ENCODE measurements at places on chromosomes 1 and 21.

- DNase-seq, result no peak
Measured at GRCh38 chr1:201902198-201902597, 13.5 kb downstream of the SHISA4 start.

DNA sequence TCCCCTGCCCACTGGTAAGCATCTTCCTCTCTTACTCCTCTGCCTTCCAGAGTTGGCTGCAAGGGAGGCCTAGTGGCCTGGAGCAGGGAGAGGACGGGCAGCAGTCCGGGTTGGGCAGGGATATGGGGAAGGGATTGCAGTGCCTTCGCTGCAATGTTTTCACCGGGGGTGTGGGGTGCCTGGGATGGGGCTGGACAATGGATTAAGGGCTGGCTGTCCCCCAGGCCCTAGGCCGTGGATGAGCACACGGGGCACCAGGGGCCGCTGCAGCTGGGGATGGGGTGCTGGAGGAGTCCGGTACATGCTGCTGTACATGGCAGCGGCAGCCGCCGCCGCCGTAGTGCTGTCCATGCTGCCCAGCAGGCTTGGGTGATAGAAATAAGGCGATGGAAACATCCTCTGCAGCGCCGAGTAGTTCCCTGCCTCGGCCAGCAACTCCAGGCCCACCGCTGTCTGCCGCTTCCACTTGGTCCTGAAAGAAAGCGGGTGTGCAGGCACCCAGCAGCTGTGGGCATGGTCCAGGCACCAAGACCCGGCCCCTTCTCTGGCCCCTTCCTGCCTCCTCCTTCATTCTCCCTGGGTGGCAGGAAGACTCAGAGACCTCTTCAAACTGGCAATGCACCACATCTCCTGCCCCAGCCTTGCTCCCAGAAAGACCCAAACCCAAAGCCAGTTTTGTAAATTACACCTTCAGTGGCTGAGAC lies 4.8 kb downstream of the BARHL2 start:
- no peak for DNase-seq

GRCh38 chr1:211353562-211354212 lies 27.1 kb downstream of the TRAF5 start:
- DNase-seq, result no peak

DNA sequence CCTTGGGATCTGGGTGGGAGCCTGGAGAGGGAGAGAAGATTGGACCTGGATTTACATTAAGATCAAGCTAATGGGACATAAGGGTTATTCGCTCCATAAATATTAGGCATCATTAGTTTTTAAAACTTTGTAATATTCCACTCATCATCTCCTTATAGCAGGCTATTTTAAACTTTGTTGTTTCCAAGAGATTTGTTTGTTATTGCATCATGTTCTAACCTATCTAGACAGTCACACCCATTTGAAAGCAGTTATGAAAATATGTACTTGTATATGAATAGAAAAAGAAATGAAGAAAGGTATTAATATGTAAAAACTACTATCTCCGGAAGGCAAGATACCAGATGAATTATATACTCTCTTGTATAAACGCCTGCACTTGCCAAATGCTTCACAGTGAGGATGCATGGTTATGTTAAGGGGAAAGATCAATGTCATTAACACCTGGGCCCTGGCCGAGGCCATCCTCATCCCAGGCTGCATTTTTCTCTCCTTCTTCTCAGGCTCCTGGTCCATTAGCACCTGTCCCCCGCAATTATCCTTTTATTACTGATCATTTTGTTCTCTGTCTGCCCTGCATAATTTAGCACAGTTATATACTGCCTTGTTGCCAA lies 468.2 kb downstream of the MATN1 start:
- DNase-seq, result no peak

DNA sequence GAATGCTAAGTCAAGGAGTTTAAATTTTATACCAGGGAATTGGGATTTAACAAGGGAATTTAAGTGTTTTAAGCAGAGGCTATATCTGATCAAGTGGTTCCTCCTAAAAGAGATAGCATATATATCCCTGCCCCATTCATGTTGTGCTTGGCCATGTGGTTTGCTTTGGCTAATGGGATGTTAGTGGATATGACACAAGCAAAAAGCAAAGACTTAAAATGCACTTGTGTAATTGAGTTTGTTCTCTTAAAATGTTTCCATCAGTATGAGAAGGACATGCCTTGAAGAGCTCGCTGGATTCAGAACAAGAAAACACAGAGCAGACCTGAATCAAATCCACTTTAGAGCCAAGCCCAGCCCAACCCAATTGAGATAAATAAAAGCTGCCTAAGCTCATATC lies 22.4 kb downstream of the C1orf87 start:
- DNase-seq, result no peak

GRCh38 chr1:183515002-183515689 lies 42.8 kb downstream of the SMG7 start:
- no peak for DNase-seq

- no peak for DNase-seq
Measured at GRCh38 chr1:175413367-175413766, 220.8 kb upstream of the KIAA0040 start.

GRCh38 chr1:183831311-183831710 lies 26.4 kb downstream of the RGL1 start:
- no peak for DNase-seq

DNA sequence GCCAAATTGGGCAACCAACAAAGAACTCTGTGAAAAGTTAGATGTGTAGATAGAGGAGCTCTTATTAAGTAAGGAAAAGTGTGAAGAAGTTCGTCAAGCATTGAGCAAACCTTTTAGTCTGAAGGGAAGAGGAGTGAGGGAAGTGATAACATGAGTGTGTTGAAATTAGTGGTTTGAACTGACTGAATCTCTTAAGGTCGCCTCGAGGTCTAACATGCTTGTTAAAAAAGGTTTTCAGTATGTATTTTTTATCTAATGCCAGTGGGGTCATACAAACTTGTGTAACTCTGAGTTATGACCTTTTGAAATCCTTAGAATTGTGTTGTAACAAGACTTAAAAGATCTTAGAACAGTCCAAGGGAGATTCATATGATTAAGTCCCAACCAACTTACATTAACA lies 34.1 kb downstream of the SOAT1 start:
- no peak for DNase-seq

DNA sequence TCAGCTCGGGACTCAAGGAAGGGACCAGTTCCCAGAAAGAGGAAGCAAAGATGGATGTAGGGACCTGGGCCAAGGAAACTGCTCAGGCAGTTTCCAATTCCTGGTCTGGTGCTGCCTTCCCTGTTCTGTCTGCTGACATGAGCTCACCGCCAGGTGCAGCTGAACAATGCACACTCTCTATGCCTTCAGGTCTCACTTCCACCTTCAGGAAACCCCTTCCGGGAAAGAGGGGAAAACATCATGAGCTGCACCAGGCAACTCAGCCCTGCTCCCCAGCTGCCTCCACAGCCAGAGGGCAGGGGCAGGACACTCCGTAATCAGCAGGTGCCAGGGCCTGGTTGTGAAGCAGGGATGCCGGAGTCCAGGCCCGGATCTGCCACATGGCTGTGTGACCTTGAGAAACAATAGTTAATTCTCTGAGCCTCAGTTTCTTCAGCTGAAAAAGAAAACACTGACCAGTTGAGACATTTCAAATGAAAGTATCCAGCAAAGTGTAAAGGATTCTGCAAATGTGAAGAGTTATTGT lies 27.8 kb downstream of the SMIM12 start:
- no peak for DNase-seq

DNA sequence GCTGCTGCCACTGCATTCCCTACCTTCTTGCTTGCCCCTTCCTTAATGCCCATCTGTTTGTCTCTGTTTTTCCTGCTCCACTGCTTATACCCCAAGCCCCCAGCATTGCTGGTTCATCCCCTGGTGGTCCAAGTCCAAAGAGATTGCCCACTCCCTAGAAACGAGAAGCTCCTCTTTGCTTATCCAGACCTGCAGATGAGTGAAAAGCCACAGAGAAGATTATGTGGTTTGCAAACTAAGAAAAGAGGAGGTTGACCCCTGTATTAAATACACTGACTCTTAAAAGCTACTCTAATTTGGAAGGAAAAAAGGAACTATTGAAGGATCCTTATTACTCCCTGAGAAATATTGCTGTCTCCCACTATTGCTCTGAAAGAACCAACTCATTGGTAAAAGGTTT lies 146.8 kb upstream of the RAB4A start:
- DNase-seq, result no peak

- DNase-seq, result no peak
Measured at GRCh38 chr1:36119456-36119855, 5.6 kb downstream of the COL8A2 start.

DNA sequence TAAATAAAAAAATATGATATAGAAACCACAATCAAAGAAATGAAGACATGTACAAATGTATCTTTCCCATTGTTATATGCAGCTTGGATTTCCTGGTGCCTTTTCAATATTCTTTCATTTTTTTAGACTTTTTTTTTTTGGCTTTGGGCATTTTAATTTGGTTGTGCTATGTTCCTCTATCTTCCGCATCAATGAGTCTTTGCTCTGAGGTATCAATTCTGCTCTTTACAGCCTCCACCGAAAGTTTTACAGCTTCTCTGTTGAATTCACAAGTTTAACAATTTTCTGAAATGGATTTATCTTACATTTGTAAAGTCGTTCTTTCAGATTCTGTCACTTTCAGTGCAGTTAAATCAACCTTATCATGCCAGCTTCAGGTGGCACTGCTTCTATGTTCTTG lies 50.5 kb downstream of the OMA1 start:
- no peak for DNase-seq

- no peak for DNase-seq
Measured at GRCh38 chr1:204145033-204145504, 6.8 kb downstream of the ETNK2 start.

- DNase-seq, result no peak
Measured at GRCh38 chr21:45824546-45825215, 156.9 kb upstream of the COL6A1 start.

GRCh38 chr1:206075786-206076755 lies 23.1 kb downstream of the RHEX start:
- DNase-seq, result no peak

DNA sequence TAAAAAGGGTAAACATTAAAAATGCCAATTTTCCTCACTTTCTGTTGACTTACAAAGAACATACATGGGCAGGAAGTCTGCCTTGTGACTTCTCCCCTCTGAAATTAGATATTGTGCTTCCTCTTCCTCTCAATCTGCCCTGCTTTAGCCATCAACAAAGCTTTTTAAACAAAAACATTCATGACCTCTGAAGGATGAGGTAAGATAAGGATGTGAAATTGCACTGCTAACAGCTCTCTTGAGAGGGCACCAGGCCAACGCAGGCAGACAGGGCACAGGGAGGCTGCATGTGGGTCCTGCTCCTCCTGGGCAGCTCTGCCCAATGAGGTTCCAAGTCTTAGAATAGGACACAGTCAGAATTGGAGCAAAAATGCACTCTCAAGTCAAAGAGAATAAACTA lies 62.1 kb downstream of the DEGS1 start:
- no peak for DNase-seq

DNA sequence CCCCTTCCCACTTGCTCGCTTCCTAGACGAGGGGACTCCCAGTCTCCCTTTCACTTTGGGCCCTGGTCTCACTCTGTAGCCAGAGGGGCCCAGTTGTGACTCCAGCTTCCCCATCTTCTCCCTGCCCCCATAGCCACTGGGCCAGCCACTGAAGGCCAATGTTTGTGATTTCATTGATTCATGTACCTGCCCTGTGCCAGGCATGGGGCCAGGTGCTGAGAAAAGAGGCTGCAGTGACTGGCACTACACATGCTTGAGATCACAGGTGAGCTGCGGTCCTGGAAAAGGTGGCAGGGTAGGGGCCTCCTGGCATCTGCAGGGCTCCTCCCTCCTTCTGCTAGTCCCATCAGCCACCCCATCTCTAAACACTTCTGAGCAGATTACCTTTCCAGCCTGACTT lies 345.3 kb upstream of the VAMP3 start:
- no peak for DNase-seq

DNA sequence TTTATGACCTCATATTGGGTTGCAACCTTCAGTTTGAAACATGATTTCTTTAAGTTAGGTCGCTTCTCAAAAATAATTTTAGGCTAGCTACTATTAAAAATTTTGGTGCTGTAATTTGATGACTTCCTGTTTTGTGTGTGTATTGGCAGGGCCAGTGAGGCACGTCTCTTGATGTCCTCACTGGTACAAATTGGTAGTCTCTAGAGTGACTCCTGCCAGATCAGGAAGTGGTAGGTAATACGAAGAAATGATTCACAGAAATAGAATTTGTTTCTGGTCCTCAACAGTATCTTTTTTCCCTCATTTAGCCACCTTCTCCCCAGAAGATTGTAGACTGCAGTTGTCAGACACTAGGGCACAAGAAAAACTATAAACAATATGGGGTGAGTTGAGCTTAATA lies 120.9 kb upstream of the KIAA1614 start:
- DNase-seq, result no peak

DNA sequence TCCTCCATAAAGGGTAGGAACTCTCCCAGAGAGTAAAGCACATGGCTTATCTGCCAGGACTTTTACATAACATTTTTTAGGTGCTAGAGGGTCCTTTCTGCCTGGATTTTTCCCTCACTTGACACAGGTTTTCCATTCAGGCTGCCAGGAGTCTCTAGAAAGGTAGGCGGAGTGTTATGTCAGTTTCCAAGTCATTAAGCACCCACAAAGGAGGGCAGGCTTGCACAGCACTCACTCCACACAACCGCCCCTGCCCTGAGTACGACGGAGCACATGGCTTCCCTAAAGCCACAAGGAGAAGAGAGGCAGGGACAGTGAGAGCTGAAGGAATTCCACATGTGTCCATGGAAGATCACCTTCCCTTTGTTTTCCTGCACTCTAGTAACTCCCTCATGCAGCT lies 55.7 kb downstream of the CAPZB start:
- no peak for DNase-seq

DNA sequence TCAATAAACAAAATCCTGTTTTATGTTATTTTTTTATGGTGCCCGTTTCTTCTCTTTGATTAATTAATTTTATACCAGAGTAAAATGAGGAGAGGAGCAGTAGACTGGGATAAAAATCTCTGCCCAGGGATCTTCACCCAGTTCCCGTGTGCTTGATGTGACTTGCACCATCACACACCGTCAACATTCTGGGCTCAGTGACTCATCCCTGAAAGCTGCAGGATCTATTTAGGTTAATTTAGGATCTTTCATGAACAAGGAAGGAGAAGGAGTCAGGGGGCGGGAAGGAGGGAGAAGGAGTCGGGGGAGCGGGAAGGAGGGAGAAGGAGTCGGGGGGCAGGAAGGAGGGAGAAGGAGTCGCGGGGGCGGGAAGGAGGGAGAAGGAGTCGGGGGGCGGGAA lies 182.4 kb downstream of the SMYD3 start:
- DNase-seq, result no peak

Data from stimulated activated CD4-positive, alpha-beta T cell treated with anti-CD3 and anti-CD28 coated beads, Interleukin-2, amount 100 ng/mL, for 48 hours (primary cell).